ENCODE measurements at places on chromosomes 2 and 18.

DNA sequence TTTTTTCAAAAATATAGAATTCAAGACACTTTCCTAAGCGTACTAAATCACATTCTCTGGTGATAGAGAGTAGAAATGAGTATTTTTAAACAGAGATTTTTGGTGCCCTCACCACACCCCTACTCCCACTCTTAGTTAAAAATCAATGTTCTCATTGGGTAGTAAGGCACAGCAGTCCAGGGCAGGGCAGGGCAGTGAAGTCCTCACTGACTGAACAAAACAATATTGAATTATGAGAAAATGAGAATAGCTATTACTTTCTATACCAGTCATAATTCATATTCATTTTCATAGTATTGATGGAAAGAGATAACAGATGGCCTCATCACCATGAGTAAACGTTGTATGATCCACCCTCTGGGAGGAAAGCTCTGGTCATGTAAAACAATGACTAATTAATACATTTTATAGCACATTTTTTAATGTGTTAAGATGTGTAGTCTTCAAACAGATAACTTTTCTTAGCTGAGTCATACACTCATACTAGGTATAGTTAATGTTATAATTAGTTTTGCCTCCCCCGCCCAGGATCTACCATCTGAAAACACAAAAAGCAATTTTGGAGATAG, 686.1 kb downstream of the KCNJ3 start:
- DNase-seq: no peak

DNA sequence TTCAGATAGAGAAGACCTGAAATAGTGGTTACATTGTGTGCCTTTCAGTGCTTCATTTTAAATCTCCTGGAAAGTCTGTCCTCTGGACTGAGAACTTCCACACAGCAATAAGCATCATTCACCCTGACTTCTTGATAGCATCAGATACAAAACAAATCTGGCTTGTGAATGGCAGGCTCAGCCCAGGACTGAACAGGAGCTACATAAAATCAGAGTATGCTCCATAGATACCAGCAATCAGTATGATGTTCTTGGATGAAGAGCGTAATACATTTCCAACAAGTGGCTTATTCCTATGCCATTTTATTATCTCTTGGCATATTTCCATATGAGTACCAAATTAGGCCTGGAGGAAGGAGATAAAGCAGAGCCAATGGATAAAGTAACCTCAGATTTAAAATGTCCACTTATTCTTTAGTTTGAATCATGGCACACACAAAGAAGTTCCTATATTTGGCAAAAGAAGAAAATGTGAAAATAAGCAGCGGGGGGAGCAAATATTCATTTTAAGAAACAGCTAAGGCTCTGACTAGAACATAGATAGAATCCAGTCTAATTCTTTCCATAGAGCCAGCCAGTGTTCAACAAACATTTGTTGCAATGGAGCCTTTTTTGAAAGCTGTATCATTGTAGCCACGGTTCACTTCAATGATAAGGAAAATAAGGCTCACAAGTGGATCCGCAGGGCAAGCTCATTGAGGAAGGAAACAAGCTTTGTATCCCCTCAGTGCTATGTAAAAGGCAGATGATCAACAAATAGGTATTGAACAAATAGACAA, 230.8 kb upstream of the CHAC2 start:
- DNase-seq: no peak

GRCh38 chr2:214837466-214837865, 28.0 kb upstream of the BARD1 start:
- DNase-seq: no peak

DNA sequence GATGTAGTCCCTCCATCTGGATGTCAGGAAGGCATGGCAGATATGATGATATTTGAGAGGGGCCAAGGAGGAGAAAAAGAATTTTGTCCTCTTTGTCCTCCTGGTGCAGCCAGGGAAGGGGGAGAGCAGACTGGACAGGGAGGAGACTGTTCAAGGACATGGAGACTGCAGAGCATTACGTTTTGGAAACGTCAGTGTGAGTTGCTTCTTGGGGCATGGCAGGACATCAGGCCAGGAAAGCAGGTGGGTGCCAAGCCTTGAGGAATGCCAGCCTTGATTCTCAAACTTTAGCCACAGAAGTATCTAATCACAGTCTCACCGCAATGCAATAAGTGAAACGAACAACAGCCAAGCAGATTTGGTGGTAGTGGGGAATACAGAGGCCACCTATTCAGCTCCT, 66.2 kb downstream of the BMP10 start:
- no peak for DNase-seq

- DNase-seq: no peak
Measured at GRCh38 chr2:237617587-237617982, 9.8 kb upstream of the LRRFIP1 start.

Measured in NCI-H524 treated with DMSO at 0.1 percent for 48 hours (cell line).